Esophagus mucosa (tissue), 1 donor: ENCODE measurements at places on chromosomes 7 and 10. TPM values are rescaled to one million over a fixed set of nuclear protein-coding genes. Genes with fewer than 3 reads are reported as not detected.

PON3 gene
- 2.0 TPM for total RNA-seq

C10orf62 gene
- 0.16 TPM for total RNA-seq

CLRN3 gene
- not detected for total RNA-seq

BUD23 gene
- total RNA-seq, result 39.2 TPM

PRF1 gene
- total RNA-seq, result 0.28 TPM
